ENCODE measurements at places on chromosomes 2 and 18.
A peak's percentile ranks its signal among the peaks of the same experiment; 100 is the strongest.

GRCh38 chr2:98298683-98299164 is 47.5 kb upstream of the CNGA3 start:
- DNase-seq, result no peak

DNA sequence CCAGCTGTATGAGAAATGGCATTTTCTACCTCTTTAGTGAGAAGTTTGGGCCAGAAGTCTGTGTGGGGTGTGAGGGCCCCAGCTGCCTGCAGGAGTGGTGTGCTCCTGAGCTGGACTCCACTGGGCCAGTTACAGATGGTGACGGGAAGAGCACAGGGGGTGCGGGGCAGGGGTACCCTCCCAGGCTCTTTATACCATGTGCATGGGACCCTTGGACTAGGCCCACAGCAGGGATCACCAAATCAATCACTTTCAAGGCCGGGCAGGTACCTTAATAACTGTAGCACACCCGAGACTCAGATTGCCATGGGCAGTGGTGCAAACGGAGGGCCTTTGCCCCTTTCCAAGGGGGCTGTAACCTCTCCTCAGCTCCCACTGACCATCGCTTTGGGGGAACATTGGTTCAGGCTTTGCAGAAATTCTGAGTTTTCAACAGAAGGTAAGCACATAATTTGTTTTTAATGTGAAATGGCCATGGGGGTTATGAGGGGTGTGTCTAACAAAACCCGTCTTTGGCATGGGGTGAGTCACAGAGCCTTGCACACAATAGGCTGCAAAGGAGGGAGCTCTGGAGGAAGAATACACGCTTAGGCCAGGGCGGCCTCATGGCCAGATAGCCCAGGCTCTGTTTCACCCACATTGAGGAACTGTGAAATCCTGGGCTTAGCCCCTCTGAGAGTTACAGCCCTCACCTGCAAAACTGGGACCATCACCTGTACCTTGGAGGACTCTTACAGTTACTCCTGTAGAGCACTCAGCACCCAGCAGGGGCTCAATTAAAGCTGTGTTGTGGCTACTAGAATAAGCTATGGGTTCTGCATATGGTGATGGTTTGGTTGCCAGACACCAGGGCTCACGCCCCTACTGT is 141.0 kb upstream of the BCL2L11 start:
- DNase-seq, result no peak

DNA sequence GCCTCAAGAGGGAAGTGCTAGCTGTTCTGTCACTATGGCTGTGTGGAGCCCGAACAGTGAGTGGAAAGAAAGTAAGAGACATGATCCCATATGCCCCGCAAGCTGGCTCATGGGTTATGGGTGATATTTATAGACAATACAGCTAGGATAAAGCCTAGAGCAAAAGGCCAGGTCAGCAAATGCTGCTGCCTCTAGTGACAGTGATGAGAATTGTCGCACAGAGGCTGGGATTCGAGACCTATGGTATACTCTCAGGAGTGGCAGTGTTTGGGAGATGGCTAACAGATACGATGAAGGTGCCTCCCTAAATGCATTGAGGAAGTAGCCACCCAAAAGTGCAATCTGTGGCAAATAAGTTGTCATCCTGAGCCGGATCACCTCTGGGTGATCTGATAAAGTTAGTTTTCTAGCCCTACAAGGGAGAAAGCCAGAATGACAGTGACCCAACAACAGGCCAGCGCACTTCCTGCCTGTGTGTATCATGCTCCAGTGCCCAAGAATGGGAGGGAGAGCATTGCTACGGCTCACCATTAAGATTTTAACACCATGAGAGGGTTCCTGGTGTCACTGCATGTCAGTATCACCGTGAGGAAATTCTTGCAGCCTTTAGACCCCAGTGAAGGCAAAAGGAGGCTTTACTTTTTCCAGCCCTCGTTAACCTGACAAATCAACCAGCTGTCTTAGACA is 92.2 kb upstream of the TGFA start:
- DNase-seq, result peak; percentile 54

GRCh38 chr18:13482618-13482945 is 243.8 kb downstream of the FAM210A start:
- no peak for DNase-seq

GRCh38 chr18:42092848-42093247 is 137.8 kb downstream of the PIK3C3 start:
- no peak for DNase-seq

GRCh38 chr2:128450211-128451024 is 131.8 kb upstream of the HS6ST1 start:
- DNase-seq, result no peak

GRCh38 chr2:47008381-47009252 is 93.0 kb upstream of the MCFD2 start:
- DNase-seq, result peak; percentile 31

DNA sequence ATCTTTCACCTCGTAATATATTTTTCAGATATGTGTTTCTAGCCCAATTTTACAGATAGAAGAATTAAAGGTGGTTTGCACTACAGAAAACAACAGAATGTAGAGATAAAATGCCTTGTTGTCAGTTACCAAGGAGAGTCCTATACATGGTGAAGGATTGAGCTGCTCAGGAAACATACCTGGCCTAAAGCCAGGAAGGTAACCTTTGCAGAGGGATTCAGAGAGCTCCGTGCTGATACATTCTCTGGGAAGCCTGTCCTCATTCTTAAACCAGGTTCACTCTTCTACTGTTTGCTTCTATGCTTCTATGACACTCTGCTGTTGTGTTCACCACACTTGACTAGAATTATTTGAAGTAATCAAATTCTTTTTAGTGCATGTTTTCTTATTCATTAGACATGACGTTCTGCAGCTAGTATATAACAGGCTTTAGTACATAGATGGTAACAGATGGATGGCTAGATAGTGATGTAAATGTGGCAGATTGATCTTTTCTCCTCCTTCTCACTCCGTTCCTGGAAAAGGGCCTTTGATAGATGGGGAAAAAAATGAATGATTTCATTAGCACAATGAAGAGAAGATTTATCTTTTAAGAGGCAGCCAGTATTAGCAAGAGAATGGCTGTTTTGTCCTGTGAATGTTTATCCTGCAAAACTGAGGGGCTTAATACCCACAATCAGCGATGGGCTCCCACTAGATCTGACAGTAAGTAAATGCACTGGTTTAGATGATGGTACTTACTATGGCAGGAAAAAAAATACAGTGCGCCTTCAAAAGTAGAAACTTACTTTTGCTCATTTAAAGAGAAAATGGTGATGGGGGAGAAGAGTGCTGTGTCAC is 589.6 kb upstream of the FAM98A start:
- DNase-seq, result no peak

GRCh38 chr18:49725809-49726674 is 87.3 kb downstream of the ACAA2 start:
- no peak for DNase-seq

DNA sequence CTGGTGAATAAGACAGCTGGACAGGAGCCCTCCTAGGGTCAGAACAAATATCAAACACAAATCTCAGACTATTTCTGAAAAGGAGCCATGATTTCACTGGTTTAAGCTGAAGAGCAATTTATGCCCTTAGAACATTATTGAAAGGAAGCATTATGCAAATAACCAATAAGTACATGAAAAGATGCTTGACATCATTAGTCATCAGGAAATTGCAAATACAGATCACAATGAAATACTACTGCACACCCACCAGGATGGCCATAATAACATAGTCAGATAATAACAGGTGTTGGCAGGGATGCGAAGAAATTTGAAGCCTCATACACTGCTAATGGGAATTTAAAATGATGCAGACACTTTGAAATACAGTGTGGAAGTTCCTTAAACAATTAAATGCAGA is 176.4 kb upstream of the RAB6C start:
- DNase-seq, result no peak

GRCh38 chr2:121368155-121368554 is 83.2 kb upstream of the TFCP2L1 start:
- DNase-seq, result no peak

DNA sequence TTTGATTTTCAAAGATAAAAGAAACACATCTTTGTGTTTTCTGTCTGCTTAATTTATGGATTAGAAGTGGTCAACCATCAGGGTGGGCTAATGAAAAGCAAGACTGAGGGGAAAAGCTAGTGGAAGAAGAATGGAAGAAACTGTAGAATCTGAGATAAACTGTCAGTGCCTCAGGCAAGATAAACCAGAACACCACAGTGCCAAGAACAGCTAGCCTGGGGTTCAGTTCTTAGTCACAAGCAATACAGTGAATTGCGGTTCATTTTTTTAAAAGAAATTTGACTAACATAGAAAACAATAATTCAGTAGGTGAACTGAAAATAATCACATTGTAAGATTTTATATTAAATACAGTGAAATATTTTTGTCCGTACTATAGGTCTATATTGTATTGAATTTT is 22.0 kb upstream of the LNPK start:
- DNase-seq, result no peak

GRCh38 chr2:86393521-86394491 is 47.4 kb upstream of the KDM3A start:
- peak; percentile 93 for DNase-seq

DNA sequence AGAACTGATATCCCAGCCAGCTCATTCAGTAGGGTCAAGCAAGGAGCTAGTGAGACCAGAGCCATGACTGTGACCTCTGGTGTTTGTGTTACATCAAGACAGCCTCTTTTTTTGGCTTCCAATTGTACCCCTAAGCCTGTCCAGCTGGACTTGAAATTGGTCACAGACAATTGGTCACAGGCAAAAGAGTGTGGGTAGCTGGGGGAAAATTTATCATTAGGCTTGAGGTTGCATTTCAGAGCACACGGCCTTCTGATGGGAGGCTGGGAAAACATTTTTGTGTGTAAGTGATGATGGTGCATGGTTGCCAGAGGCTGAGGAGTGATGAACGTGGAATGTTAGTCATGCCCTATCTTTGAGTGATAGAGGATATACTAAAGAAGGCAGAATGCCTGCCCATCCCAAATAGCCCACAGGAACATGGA is 285.1 kb upstream of the SLC14A2 start:
- no peak for DNase-seq

GRCh38 chr2:27441226-27441926 is 805 bp upstream of the KRTCAP3 start:
- no peak for DNase-seq

DNA sequence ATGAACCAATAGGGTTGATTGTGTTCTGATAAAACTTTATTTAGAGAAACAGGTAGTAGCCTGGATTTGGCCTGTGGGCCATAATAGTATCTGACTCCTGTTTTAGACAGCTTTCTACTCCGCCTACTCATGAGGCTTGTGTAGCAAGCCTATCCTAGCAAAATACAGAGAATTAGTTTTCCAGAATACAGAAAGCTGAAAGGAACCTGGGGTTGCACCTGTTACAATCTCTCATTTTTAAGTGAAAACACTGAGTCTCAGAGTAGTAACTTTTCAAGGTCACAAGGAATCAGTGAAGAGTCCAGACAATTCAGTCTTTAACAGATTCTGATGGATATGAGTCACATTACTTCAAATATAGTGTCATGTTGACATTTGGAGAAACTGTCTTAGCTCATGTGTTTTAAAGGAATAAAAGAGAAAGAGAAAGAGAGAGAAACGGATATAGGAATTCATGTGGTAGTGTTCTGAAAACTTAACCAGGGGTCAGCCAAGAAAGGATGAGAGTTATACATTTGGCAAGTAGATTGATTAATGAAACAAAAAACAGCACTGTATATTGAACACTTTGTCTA is 17.0 kb downstream of the ARHGAP28 start:
- DNase-seq, result no peak

DNA sequence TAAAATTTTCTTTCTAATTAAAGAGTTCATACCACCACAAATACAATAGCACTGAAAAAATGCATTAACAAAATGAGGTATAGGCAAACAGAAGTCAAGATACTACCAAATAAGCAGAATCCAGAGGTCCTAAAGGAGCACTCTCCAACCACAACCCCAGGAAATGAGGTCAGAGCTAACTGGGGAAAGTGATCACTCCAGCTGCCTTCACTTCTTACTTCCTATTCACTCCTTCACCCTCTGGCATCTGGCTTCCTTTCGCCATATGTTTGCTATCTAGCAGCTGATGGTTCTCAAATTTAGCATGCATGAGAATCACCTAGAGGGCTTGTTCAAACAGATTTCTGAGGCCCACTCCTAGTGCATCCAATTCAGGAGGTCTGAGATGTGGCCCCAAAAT is 212.6 kb upstream of the ACVR2A start:
- DNase-seq, result peak; percentile 74

GRCh38 chr2:119011162-119011909 is 69.3 kb downstream of the MARCO start:
- peak; percentile 74 for DNase-seq

- DNase-seq, result no peak
Observed at GRCh38 chr2:179574061-179574519, 287.3 kb downstream of the ZNF385B start.

DNA sequence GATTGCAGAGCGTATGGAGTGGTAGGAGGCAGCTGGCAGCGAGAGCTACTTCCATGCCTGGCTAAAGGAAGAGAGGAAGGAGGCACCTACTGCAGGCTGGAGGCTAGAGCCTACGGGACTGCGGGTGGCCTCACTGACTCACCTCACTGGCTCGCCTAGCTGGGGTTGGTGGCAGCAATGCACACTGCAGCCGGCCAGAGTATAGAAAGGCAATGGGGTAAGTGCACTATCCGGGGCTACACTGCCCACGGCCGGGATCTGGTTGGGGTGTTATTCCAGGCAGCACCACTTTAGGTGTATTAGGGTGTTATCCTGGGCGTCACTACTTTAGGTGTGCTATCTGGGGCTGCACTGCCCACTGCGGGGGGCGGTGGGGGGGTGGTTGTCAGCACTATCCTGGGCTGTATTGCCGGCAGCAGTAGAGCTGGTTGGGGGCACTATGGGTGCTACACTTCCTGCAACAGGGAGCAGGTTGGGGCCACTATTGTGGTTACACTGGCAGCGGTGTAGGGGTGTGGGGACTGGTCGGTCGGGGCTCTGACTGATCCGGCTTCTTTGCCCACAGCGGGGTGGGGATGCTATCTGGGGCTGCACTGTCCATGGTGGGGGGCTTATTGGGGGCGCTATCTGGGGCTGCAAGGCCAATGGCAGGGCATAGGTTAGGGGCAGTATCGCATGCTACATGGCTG is 33.3 kb upstream of the ANKRD62 start:
- DNase-seq, result no peak

Measured in NCI-H524 (cell line).